ENCODE measurements at places on chromosomes 11 and 22.

DNA sequence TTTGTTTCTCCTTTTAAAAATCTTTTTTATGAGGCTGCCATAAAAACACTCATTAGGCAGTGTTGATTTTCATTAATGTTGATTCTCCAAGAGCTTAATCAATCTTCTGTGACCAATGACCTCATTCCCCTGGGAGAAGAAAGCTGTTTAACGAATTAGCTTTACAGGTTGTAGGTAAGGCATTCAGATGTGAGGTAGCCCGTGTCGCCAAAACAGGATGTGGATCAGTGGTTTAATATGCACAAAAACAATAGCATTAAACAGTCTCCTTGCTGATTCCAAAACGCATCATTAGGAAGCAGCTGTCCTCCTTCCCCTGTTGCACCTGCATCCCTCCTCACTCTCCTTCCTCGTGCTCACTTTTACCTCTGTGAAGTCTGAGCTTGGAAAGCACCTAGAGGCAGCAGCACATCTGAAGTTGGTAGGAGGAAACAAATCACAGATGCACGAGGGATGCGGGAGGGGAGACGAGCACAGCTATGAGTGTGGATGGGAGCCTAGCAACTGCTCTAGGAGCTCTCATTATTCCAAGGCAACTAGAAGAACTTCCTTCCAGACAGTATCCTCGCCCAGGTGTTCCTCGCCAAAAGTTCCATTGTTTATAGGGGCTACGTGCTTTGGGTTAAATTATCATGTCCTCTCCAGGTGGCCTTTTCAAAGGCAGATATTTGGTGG, 179.4 kb upstream of the SNX19 start:
- no peak for DNase-seq

- no peak for DNase-seq
These were observed 462.8 kb downstream of the INSC start for GRCh38 chr11:15577519-15577918.

GRCh38 chr11:120457996-120458395, 53.6 kb upstream of the GRIK4 start:
- no peak for DNase-seq

DNA sequence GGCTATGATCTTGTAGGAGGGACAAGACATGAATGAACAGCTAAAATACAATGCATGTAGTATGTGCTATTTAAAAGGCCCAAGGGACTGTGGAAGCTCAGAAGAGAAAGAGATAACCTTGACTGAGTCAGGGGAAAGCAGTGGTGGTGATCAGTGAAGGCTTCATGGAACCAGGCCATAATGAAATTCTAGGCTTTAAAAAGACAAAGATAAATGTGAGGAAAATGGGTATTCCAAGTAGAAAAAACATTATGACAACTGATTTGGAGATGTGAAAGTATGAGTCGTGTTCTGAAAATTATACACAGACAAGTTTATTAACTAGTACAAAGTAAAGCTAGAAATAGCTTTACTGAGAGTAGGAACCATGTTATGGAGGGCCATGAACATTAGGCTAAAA, 189.8 kb downstream of the SOX6 start:
- no peak for DNase-seq

GRCh38 chr11:72609045-72609444, 65.2 kb downstream of the PDE2A start:
- no peak for DNase-seq

GRCh38 chr11:122102426-122102825, 13.6 kb downstream of the BLID start:
- DNase-seq, result no peak

GRCh38 chr11:78372114-78372768, 45.4 kb downstream of the GAB2 start:
- DNase-seq, result no peak

DNA sequence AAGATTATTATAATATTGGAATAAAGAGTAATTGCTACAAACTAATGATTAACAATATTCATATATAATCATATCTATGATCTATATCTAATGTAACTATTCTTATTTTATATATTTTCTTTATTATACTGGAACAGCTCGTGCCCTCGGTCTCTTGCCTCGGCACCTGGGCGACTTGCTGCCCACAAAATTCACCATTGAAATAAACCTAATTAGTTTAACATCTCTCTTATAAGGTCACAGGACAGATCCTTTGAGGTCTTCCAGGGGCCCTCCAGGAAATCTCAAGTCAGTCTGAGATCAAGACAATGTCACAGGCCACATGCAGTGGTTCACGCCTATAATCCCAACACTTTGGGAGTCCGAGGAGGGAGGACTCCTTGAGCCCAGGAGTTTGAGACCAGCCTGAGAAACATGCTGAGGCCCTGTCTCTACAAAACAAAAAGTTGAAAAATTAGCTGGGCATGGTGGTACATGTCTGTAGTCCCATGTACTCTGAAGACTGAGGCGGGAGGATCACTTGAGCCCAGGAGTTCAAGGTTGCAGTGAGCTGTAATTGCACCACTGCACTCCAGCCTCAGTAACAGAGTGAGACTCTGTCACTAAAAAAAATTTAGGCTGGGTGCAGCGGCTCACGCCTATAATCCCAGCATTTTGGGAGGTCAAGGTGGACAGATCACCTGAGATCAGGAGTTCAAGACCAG, 6.6 kb upstream of the TXNRD2 start:
- DNase-seq, result no peak

GRCh38 chr11:11977206-11977938, 31.1 kb downstream of the DKK3 start:
- no peak for DNase-seq

DNA sequence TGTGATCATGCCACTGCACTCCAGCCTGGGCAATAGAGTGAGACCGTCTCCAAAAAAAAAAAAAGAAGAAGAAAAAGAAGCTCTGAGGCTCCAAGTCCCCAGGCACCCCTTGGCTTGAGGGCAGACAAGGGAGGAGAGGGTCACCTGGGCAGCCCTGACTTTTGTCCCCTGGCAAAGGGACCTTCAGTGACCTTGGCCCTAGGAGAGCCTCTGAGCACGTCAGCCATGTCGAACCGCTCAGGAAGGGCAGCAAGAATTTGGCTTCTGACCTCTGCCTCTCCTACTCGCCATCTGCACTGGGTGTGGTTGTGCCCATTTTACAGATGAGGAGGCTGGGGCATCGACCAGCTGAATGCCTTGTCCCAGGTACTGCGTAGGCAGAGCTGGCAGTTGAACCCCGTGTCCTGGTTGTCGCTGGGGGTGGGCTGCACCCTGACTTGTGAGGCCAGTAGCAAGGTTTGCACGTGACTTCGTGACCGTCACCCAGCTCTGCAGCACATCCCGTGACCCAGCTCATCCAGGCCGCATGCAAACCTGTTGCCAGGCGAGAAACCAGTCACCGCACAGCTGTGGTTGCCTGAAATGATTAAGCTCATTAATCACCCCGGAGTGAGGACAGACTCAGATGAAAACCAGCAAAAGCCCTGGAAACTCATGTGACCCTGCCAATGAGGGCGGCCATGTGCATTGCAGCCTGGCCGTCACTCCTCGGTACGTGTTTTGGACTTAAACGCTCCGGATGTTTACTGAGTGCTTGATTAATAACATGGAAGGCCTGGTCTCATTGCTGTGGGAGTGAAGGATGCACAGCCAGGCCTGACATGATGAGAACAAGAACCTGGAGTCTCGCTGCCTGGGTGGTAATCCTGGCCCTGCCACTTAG, 47.7 kb upstream of the PPP6R3 start:
- no peak for DNase-seq

DNA sequence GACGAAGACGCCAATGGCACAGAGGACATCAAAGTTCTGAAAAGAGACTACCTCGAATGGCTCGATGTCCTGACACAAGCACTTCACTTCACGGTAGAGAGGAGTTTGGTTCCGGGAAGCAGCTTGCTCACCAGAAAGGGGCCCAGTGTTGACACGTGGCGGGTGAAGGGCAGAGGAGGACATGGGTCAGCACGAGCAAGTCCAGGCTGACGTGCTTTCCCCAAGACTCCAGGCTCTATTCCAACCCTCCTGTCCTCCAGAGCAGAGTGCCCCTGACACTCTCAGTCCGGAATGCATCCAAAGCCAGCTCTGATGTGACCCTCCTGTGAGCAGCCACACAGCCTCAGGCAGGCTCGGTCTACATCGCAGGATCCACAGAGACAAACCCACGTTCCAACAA, 77.5 kb upstream of the BID start:
- no peak for DNase-seq

DNA sequence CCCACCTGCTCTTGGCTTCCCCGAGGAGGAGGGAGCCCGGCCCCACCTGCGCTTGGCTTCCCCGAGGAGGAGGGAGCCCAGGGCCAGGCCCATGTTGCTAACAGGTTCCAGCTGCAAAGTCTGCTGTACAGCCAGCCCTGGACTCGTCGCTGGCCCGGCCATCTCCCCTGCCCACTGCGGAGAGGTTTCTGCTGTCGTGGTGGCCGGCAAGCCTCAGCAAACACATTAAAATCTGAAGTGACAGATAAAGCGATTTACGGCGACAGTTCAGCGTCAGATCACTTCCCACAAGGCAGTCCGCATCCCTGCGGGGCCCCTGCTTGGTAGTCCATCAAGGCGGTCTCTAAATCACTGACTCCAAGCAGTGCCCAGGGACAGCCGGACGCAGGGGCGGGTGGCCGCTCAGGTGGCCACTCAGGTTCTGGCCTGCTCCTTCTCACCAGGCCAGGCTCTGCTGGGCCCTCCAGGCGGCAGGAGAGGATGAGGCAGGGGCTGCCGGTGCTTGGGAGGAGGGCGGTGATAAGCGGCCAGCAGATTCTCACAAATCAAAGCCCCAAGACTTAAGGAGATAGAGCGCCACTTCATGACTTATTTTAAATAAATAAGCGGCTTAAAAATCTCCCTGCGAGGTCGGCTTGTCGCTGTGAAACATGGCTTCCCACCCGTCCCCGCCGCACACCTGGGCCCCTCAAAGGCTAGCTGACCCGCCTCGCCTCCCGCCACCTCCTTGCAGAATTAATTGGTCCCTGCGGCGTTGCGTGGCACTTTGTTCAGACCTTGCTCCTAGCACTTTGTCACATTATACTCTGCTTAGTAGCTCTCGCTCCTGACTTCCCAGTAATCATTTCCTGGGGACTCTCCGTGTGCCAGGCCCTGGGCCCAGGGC, 21.1 kb downstream of the MACROD1 start:
- no peak for DNase-seq

- no peak for DNase-seq
These were observed 17.2 kb downstream of the PARVA start for GRCh38 chr11:12394601-12395000.
